ENCODE measurements at places on chromosomes 6 and 20.
A peak's percentile ranks its signal among the peaks of the same experiment; 100 is the strongest.

GRCh38 chr6:33926451-33926850 lies 122.6 kb upstream of the MLN start:
- no peak for DNase-seq

GRCh38 chr6:150075034-150075421 lies 6.1 kb upstream of the ULBP3 start:
- DNase-seq, result no peak

- no peak for DNase-seq
Measured at GRCh38 chr20:18926965-18927364, 113.4 kb downstream of the SCP2D1 start.

DNA sequence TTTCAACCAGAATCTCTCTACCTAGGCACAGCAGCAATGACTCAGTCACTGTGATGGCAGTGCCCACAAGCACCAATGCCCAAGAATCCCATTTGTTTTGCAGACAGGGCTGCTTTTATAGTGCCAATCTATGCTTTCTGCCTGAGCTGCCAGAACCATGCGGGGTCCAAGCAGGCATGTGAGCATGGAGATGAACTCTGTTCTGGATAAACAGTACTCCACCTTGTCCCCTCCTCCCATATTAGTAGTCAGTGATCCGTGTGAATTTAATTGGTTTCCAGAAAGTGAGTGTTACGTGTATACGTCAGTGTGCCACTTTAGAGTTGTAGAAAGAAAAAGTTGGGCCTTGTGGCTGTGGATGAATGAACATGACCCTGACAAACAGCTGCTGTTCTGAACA lies 79.4 kb downstream of the SASH1 start:
- no peak for DNase-seq

GRCh38 chr6:167567142-167568033 lies 242.5 kb downstream of the TTLL2 start:
- no peak for DNase-seq

DNA sequence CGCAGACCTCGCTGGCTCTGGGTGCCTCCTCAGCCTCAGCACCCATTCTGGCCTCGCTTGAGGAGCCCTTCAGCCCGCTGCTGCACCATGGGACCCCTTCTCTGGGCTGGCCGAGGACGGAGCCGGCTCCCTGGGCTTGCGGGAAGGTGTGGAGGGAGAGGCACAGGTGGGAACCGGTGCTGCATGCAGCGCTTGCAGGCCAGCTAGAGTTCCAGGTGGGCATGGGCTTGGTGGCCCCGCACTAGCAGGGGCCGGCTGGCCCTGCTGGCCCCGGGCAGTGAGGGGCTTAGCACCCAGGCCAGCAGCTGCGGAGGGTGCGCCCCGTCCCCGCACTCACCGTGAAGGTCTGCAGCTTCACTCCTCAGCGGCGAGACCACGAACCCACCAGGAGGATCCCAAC lies 30.4 kb downstream of the DEFB114 start:
- no peak for DNase-seq

- no peak for DNase-seq
Measured at GRCh38 chr6:36820700-36821580, 18.3 kb downstream of the CPNE5 start.

DNA sequence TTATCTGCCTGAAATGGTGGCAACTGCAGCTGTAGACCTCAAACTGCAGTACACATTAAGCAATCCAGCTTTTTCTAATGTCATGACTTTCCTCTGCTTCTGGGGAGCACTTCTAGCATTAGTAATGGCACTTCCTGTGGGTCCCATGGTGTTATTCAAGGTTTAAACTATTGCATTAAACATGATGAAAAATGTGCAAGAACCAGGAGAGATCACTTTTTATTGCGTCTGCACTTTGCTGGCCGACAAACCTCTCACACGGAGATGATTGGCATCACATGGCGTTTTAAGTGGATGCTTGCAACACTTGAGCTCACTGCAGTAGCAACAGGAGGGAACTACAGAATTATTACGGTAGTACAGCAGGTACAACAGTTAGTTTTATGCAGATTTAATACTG lies 148.4 kb downstream of the HIVEP2 start:
- DNase-seq, result no peak

- DNase-seq, result no peak
Measured at GRCh38 chr20:31670371-31671228, 32.9 kb downstream of the COX4I2 start.

DNA sequence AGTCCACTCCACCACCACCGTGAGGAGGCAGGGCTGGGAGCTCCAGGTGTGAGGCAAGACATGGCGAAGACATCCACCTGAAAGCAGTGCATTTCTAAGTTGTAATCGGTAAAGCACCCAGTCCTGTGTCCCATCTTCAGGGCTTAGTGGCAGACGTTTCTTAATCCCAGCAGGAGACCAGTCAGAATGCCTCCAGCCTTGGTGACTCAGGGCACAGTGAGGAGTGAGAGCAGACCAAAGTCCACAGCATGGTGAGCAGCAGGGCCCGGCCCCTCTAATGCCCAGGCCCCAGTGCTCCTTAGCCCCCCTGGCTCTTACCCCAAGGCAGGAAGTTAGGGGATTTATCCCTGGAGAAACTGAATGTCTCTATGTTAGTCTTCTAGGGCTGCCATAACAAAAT lies 183.9 kb downstream of the SYNDIG1 start:
- no peak for DNase-seq

DNA sequence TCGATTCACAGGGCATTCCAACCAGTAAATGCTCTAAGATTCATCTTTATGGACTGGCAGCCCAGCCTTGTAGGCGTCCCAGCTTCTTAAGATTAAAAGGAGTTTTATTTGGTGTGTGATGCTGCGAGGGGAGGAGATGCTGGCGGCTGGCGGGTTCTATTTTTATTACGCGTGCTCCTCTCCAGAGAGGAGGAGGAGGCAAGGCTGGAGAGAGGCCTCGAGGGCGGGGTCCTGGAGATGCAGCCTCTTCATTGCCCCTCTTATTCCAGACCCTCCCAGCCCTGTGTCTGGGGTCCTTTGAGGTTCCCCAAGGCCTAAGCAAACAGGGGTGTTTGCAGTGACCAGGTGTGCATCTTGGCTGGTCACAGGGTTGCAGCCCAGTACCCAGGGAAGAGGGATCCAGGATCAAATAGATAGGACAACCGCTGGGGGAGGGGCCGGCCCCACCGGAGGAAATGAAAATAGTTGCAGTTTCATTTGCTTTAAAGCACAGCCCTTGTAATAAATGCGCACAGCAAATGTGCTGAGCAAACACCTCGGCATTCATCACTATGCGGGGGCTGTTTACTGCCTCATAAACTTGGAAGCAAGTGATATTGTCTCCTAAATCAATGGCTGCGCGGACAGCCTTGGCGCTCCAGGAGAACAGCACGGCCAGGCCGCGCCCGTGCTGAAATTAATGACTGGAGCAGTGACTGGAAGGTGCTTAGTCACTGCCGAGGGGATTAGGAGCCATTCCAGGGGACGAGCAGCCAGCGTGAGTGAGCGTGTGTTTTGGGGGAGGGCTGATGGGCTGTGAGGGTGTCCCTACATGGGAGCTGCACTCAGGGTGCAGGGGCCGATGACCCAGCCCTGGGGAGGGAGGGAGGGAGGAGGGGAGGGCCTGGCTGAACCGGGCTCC lies 83.0 kb downstream of the TMEM242 start:
- DNase-seq, result no peak

GRCh38 chr6:27829453-27830211 lies 82.6 kb downstream of the OR2B2 start:
- DNase-seq, result no peak

DNA sequence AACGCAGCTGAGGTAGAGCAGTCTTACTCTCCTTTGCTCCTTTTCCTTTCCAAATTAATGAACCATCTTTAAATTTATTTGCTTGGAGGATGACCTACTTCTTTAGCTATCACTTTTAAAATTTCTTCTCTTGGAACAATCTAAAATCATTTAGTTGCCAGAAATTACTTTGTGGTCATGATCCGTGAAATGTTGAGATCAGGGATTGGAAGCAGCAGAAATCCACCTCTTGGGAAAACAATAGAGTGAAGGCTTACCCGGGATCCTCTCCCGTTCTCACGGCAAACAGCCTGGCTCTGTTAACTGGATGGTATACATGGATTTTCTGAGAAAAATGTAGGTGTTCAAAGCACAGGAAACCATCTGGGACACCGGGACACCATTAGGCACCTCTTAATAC lies 7.7 kb downstream of the AKAP12 start:
- DNase-seq, result no peak

- DNase-seq, result no peak
Measured at GRCh38 chr6:95948324-95948723, 67.5 kb upstream of the FUT9 start.

GRCh38 chr6:34589140-34589539 lies 33.0 kb upstream of the SPDEF start:
- DNase-seq, result no peak

- no peak for DNase-seq
Measured at GRCh38 chr6:75791881-75792280, 42.8 kb downstream of the MYO6 start.

- DNase-seq, result no peak
Measured at GRCh38 chr6:30679765-30680535, 6.5 kb downstream of the PPP1R18 start.

- no peak for DNase-seq
Measured at GRCh38 chr6:36129941-36130666, at the start of gene MAPK13. Gene MAPK13 (plus strand): TSS chr6:36130513. CDS start chr6:36130583, 70 bp downstream.

DNA sequence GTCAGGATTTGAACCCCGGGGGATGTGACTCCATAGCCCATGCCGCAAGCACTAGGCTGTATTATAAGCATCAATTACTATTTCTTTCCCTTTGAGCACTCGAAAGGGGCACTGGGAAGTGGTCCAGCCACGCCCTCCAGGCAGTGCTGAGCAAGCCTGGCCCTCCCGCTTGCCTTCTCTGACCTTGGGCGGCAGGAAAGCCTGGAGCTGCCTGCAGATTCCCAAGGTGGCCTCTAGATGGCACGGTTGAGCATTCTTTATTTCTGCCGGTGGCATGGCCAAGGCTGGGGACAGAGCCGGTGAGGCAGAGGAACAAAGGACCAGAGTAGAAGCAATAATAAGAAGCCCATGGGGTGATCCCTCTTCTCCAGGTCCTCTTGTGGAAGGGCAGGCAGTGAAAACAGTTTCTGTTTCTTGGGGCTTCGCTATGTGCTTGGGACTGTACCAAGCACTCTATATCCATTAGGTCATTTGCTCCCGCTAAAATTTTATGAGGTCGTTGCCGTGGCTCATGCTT lies 32.0 kb downstream of the ARHGAP40 start:
- peak; percentile 49 for DNase-seq

GRCh38 chr6:169131390-169131789 lies 122.3 kb downstream of the THBS2 start:
- DNase-seq, result no peak

DNA sequence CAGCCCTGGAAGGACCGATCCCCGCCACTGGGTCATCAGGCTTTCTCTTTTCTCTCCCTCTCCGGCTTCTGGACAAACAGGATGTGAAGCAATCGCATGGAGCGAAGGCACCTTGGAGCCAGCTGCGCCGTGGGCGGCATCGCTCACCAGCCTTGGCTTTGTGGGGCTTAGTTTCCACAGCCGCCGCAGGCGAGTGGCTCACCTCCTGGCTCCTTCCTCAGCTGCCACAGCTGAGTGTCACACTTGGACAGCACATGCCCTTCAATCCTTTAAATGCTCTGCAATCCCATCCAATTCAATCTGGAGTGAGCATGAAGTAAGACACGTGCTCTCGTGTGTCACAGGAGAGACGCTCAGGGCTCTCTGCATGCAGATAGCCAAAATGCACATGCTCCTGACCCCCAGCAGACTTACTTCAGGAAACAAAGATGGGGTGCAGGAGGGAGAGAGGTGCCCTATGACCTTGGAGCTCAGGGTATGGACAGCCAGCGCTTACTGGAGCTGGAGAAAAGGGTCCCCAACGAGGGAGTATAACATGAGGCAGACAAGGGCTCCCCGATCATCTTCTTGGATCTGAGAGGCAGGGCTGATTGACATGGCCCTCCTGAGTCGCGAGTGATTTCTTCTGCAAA lies 70.9 kb downstream of the BMP7 start:
- no peak for DNase-seq

DNA sequence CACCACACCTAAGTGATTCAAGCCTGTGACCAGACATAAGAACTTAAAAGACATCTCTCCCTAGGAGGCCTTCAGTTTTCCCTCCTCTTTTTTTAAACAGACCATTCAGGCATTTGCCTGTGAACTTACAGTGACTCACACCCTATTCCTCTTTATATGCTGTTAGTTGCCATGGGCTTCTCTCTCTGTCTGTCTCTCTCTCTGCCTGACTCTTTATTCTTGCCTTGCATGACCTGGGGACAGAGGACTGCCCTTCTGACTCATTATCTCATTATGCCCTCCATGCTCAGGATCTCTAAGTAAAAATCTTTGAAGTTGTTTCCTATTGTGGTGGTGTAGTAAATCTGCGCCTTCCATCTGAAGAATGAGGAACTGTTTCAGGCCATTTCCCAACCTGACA lies 442.2 kb upstream of the MAN1A1 start:
- no peak for DNase-seq

Data from stimulated activated CD4-positive, alpha-beta T cell treated with anti-CD3 and anti-CD28 coated beads, Interleukin-1b, Interleukin-23, amount 100 ng/mL, for 4 hours (primary cell).